NCI-H1436 (cell line): ENCODE measurements at places on chromosomes 7 and 10.
A peak's percentile ranks its signal among the peaks of the same experiment; 100 is the strongest.

GRCh38 chr7:142668495-142668894 is 80.8 kb upstream of the PRSS1 start:
- DNase-seq: no peak

- no peak for DNase-seq
Observed at GRCh38 chr10:34916314-34916713, 101.2 kb upstream of the PARD3 start.

DNA sequence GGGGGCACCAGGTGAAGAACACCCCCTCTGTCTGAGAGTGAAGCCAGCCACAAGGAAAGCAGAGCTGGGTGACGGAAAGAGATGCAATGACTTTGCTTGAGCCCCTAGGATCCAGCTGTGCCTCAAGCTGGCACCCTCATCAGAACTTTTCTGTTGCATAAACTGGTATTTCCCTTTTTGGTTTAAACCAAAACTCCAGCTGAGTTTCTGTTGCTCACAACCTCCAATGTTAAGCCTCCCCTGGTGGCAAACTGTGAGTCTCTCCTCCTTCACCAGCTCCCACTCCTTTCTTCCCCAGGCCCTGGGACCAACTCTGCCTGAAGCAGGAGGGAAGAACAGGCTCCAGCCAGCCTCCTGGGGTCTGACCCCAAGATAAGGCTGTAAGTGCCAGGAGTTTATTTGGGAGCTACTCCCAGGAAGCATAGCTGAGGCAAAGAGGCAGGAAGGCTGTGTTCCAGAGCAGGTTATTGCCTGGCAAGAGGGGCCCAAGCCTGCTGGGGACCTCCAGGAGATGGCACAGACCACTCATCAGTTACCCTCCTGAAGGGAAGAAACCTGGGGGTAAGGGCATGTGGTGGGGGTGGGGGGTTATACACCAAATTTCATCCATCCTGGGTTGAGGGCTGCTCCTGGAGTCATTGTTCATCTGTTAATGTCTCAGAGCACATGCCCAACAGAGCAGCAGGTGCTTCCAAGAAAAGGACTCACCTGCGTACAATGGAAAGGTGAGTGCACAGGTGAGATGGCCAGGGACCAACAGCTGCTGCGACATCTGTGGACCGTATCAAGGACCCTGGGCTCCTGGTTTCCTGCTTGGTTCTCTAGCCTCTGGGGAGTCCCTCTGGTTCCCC is 73.3 kb upstream of the NANOS1 start:
- no peak for DNase-seq

GRCh38 chr10:110209454-110209925 is 2.1 kb downstream of the MXI1 start:
- peak; percentile 55 for DNase-seq

DNA sequence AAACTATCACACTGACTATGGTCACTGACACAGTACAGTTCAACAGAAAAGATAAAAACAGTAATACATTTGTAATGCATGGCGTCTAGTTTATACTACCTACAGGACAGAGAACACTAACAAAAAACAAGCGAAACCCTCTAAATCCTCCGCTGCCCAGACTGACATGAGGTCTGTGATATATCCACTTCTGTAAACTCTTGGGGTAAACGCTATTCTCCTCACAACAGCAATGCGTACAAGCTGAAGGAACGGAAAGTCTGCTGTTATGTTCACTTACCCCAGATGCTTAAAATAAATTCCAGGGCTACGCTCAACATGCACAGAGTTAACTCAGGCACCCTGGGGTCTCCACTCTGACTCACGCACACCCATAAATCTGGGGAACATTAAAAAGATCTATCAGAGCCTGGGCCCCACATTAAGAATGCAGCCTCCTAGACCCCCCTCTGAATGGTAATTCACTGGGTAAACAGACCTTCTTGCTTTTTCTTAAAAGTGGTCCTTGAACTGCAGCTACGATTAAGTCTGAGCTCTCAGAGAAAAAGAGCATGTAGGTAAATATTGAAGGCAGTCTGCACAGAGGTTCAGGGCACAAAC is 105.6 kb downstream of the CTBP2 start:
- DNase-seq: no peak

DNA sequence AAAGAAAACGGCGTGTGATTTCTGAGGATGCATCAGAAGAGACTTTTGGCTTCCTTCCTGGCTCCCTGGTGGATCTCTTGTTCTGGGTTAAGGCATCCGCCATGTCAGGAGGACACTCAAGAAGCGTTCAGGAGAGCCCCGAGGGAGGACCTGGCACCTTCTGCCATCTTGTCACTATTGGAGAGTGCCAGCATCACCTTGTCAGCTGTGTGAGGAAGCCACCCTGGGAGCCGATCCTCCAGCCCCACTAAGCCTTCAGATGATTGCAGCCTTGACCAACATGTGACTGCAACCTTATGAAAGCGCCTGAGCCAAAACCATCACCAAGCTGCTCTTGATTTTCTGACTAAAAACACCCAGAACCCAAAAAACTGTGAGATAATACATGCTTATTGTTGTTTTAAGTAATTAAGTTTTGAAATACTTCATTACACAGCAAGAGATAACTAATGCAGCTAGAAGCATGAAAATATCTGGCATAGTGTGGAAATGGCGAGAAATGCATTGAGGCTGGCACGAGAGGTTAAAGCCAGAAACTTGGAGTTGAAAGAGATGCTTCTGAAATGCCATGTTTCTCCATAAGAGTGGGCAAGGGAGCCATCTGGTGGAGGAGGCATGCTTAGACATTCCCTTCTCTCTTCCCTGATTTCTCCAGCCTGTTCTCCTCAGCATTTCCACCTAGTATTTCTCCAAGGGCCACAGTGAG is 5.4 kb upstream of the ZFYVE27 start:
- DNase-seq: peak; percentile 57

DNA sequence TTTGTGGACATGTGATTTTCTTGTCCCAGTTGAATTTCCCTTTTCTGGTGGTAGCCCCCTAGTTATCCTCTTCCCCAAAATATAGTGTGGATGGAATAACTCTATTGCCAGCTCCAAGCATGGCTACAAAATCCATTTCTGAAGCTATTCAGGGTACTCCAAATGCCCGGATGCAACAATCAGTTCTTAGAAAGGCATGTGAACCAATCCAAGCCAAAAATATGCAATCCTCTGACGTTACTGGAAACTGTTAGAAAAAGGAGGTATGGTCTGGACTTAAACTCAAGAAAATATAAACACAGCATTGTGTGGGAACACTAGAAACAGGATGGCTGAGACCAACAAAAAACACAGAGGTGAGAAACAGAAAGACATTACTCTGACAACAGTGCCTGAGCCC is 347.0 kb downstream of the GPAM start:
- no peak for DNase-seq

DNA sequence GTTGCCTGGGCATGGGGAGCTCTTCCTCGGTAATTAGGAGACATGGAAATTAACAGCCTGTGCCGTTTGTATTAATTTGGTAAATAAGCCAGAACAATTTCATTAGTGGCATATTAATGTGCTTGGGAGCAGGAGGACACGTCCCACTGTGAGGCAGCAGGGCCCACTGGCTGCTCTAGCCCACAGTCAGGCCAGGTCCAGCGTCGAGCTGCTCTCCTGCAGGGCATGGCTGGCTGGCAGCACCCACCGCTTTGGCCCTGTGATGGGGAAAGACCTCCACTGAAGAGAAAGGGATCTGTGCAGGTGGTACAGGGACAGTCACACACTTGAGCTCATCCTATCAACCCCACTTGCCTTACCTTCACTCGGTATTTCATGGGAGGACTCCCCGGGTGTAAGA is 37.5 kb upstream of the LRRC4 start:
- no peak for DNase-seq

DNA sequence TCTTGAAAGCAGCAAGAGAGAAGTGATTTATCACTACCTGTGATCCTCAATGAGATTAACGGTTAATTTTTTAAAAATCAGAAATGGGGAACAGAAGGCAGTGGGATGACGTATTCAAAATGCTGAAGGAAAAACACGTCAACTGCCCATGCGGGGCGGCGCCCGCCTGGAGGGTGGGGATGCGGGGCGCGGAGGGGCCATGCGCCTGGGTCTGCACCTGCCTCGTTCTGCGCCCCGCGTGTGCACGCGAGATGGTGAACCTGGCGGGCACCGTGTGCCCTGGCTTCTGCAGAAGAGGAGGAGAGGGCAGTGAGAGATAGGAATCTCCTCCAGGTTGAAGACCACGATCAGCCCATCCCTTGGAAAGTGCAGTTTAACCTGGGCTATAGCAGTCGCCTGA is 79.3 kb upstream of the ZNF32 start:
- no peak for DNase-seq

DNA sequence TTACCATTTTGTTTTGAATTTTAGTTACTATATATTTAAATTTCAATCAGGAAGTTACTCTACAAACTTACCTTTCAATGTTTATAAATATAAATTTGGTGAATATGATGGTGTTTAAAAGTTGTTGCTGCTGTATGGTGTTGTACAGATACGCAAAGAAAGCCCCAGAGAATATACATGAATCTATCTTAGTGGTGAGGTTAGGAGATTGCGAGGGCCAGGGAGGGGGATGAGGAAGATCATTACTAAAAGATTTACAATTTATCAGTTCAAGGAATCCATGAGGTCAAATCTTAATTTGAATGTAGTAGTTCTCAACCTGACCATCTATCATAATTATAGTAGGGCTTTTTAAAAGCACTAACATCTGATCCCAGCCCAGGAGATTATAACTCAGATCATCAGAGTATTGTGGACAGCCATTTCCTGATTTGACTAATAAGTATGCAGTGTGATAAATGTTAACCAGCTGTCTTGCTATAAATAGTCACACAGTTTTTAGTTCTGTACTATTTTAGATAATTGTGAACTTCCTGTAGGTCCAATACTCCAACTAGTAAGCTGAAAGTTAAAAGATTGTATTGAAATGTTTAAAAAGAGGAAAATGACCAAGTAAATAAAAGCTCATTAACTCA is 23.6 kb downstream of the FAM3C start:
- DNase-seq: no peak

GRCh38 chr7:151057506-151057988 is at the start of gene CDK5:
Gene CDK5 (minus strand): TSS chr7:151057897. CDS start chr7:151057848, 49 bp downstream.
- no peak for DNase-seq

- no peak for DNase-seq
Observed at GRCh38 chr10:5570979-5571810, 46.4 kb downstream of the CALML3 start.

DNA sequence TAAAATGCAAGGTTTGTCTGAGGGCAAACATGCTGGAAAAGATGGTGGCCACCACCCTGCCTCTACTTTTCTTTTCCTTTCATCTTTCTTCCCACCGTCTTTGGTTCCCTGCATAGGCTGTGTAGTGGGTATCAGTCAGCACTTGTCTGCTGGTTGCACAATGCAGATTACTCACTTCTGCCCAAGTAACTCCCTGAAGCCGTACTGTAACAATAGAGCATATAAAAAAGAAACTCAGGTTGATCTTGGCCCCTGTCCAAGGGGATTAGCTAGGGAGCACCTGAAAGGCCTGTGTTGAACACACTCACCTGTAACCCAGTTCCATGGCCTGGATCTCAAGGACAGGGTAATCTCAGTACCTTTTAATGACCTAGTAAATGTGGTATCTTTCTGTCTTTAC is 533.0 kb upstream of the GALNT17 start:
- DNase-seq: no peak

GRCh38 chr10:132452216-132452650 is 55.2 kb downstream of the PWWP2B start:
- DNase-seq: no peak

GRCh38 chr7:135195968-135196629 is 15.2 kb downstream of the WDR91 start:
- DNase-seq: no peak

DNA sequence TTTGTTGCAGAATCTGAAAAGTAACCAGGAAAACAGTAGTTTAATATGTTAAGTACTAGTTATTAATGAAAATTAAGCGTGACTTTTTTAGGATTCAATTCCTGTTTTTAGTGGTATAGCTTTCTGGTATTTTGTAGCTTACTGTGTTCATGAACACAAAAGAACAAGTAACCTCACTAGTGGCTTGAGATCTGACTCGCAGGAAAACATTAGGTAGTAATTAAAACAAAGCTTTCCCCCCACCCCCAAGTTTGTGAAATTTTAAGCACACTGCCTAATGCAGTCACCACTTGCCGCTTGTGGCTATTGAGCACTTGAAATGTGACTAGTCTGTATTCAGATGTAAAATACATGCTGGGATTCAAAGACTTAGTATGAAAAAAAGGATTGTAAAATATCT is 102.5 kb upstream of the RPA3 start:
- peak; percentile 3 for DNase-seq

DNA sequence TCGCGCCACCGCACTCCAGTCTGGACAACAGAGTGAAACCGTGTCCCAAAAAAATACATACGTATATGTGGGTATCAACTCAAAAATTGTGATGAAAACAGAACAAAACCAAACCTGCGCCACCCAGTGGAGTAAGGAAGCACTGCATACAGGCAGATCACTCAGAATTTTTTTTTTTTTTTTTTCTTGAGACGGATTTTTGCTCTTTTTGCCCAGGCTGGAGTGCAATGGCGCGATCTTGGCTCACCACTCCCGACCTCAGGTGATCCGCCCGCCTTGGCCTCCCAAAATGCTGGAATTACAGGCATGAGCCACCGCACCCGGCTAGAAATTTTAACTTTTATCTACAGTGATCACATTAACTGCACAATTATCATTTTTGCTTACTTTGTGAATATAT is 9.1 kb upstream of the TMEM236 start:
- DNase-seq: no peak

DNA sequence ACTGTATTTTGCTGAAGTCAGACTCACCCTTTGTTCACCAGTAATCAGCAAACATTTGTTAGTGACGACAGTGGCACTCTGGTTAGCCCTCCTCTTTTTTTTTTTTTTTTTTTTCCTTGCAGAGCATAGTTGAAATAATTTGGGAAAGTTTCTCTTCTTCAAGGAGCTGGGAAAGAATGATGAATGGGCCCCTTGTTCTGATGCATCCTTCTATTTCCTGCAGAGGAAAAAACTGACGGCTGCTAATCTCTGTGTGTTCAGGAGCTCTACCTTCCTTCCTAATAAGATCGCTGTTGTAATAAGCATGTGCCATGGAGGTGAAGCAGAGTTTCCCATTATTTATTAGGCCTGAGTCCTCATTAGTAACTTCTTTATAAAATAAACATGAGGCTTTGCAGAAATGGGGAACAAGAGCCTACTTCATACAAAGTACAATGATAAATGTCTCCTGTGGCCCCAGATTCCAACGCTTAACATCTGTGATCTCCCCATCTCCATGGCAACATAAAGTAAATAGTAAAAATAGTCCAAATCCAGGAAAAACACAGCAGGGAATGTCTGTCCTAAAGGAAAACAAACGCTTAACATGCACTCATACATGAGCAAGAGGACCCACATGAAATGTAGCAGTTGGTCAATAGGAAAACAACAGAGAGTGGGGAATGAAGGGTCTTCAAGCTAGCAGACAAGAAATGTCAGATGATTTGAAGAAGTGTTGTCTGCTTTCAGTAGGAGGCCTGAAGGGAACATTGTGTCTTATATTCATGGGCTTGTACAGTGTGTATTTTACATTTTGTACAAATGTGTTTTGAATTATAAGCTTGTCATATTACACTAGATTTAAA is 59.1 kb upstream of the CALD1 start:
- no peak for DNase-seq

DNA sequence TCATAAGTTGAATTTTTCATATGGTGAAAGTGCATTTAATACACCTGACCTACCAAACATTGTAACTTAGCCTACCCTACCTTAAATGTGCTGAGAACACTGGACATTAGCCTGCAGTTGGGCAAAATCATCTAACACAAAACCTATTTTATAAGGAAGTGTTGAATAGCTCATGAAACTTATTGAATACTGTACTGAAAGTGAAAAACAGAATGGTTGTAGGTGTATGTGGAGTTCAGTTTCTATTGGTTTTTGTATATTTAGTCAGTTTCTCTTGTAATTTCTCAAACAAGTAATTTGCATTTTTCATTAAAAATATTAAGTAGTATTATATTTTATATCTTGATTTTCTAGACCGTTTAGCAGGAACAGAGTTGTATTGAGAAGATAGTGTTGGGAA is 15.3 kb downstream of the CCDC7 start:
- DNase-seq: no peak
